ENCODE measurements at places on chromosomes 3 and 15.

DNA sequence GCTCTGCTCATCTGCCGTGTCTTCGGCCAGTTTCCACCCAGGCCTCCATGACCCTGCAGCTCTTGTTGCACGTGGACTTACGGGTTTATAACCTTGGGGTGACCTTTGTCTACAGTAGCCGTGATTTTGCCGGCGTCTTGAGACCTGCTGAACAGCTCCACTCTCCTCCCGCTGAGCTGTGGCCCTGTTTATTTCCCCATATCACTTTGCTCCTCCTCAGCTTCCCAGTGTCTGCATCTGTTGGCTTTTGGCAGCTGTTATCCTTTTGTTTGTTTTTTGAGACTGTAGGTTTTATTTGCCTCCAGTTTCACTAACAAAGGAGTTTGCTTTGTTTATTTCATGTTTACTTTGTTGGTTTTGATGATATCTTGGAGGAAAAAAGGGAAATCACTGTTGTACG, 29.3 kb upstream of the SLC28A1 start:
- no peak for DNase-seq

GRCh38 chr3:150401285-150401684, 6.8 kb upstream of the TSC22D2 start:
- no peak for DNase-seq

- DNase-seq = no peak
These were observed 36.1 kb downstream of the FMN1 start for GRCh38 chr15:33158366-33158765.

DNA sequence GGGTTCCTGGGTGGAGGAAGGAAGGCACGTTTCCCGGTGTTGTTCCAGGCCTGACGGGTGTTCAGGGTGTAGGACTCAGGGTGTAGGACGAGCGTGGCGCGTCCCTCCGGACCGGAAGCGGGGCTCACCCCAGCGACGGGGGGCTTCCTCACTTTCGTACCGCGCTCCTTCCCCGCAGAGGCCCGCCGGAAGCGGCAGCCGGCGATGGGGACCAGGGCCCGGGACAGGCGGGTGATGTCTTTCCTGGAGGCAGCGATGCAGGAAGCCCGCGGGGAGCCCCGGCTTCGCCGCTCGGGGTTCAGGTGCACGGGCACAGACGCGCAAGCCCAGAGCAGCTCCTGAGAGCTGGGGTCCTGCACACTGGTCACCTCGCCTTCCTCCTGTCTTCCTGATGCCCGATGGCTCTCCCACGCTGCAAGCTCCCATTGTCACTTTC, 13.4 kb downstream of the FOXL2NB start:
- DNase-seq = no peak

- DNase-seq = no peak
These were observed 30.4 kb upstream of the OR5K1 start for GRCh38 chr3:98432575-98432974.

DNA sequence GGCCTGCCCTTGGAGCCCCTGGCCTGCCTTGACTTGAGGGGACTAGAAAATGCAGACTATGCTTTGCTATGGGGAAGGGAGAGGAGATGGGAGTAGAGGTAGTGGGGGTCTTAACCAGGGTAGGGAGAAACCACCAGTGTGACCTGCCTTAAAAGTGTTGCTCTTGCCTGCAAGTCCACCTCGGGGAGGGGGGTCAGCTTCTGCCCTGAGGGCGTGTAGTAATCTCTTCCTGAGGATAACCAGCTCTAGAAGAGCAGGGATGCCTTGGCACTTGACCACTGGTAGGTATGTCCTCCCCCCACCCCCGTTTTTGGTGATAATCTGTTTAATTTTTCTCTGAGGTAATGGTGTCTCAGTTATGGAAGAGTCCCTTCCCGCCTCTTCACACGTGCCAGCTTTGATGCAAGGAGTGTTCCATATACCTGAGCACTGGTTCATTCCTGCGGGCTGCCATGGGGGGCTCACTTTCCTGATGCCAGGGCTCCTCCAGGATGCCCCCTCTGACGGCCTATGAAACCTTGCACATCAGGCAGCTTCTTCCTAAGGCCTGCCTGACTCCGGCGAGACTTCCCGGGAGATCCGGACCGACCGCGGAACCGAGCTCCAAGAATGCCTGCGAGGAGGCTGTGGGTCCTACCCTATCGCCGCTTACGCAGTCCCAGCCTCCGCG, 780 bp upstream of the P4HTM start:
- no peak for DNase-seq

DNA sequence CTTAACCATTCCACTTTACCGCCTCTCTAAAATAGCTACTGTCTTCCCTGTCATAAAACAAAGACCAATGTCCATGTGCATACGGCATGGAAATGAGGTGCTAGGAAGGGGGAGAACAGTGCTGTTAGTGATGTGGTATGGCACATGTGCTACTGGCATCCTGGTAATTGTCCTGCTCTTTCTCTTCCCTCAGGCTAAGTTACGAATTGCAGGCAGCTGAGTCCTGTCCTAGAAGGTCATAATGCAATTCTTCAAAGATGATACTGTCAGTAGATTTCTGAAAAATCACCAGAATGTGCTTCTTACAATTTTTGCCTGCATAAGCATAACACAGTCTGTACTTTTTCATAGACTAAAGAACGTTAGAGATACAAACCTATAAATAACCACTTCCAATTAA, 216.8 kb downstream of the RSL24D1 start:
- DNase-seq = no peak

DNA sequence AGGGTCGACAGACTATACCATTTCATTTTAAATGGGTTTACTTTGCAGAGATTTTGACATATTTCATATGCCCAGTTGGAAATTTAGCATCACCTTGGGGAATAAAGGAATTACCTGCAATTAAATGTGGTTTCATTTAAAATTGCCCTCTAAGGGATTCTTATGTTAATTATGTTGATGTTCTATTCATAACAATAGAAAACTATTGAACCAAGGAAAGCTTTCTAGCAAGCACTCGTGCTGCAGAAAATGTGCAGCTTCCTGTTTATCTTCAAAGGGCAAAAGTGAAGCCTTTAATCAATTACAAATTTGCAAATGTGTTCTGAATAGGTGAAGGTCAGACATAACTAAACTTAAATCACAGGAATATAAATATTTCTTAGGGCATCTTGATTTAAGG, 352.1 kb downstream of the CHST2 start:
- DNase-seq = no peak

- DNase-seq = no peak
These were observed 83.9 kb upstream of the KCNAB1 start for GRCh38 chr3:156036258-156037053.

DNA sequence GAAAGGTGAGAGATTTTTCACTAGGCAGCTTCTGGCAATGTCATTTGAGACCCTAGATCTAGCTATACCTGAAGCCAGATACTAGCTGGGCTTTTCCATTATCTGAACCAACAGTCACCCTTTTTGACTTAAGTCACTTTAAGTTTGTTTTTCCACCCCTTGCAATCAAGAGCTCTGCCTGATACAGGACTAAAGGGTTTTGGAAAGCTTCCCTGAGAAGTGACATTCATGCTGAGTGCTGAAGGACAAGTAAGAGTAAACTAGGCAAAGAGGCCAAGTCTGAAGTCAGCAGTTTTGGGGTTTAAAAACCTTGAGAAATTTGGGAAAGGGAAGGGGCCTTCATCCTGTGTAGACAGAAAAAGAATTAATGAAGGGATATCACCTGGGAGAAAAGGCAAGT, 27.1 kb upstream of the CCDC174 start:
- no peak for DNase-seq

- peak; percentile 74 for DNase-seq
These were observed at the start of gene RFTN1 for GRCh38 chr3:16513141-16514020. RFTN1 (minus strand) TSS chr3:16513699; CDS start chr3:16493869, 19,830 bp downstream.

DNA sequence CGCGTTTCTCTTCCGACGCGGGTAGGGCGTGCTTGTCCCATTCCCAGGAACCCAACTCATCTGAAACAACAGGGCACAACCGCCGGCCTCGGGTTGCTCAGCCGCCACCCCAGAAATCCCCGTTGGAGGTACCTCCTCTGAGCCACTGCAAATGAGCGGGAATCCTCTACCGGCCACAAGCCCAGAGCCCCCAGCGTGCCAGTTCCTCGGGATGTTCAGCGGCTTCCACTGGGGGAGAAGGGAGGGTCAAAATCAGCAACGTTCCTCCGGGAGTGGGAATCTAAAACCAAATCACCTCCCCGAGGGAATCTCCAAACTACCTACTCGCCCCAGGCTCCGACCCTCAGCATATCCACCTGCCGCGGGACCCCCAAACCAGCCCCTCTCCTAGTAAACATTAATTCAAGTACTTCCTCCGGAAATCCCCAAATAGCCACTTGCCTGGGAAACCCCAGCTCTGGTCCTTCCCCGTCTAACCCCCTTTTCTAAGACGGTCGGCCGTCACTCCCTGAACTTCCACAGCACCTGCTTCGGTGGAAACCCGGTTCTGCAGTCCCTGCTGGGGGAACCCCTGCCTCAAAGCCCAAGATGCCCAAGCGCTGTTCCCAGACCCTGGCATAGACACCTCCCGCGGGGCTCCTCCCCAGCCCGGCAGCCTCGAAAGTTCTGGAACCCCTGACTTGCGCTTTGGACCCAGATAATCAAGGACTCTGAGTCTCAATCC, 887 bp downstream of the OXTR start:
- no peak for DNase-seq

DNA sequence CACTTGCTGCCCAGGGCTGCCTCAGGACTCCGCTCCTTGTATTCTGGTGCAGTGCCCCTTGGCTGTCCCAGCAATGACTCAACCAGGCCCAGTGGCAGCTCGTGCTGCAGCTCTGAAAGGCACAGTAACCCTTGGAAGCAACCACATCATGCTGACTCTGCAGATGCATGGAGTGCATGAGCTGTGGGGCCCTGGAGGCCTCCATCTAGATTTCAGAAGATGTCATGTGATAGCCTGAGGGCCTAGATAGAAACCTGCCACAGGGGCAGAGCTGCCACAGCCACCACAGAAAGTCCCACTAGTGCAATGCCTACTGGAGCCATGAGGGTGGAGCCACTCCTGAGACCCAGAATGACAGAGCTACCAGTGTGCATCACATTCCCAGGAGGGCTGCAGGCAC, 117.1 kb upstream of the SMAD3 start:
- DNase-seq = no peak
